ENCODE measurements at places on chromosomes 3 and 15.

GRCh38 chr3:140523600-140523999, 154.3 kb upstream of the TRIM42 start:
- no peak for DNase-seq

DNA sequence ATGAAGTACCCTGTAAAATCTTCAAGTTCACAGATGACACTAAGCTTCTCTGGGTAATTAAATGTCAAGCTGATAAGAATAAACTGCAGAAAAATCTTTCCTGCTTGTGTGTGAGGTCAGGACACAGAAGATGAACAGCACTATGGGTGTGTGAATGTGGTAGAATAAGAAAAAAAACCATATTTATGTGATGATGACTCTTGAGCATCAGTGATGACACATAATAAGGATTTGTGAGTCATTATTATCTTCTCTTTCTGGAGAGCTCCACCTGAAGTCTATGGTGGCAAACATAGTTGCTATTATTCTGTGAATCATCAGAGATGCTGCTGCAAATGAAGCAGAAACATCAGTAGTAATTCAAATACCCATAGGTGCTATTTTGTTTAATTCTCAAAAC, 422.4 kb downstream of the DIPK2A start:
- no peak for DNase-seq

GRCh38 chr3:52149021-52149420, 5.2 kb downstream of the POC1A start:
- DNase-seq: no peak

DNA sequence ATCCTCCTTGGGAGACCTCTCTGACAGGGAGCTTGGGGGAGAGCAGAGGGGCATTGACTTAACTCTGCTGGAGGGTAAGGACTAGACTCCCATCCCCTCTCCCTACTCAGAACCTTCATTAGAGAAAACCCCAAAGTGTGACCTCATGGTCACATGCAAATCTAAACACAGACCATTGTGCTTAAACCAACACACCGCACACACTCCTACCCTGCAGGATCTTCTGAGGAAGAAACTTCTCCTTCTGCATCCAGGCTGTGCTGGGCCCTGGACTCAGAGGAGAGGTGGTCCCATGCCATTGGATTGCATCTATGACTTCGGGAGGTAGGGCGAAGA, 805 bp upstream of the PARP16 start:
- no peak for DNase-seq

DNA sequence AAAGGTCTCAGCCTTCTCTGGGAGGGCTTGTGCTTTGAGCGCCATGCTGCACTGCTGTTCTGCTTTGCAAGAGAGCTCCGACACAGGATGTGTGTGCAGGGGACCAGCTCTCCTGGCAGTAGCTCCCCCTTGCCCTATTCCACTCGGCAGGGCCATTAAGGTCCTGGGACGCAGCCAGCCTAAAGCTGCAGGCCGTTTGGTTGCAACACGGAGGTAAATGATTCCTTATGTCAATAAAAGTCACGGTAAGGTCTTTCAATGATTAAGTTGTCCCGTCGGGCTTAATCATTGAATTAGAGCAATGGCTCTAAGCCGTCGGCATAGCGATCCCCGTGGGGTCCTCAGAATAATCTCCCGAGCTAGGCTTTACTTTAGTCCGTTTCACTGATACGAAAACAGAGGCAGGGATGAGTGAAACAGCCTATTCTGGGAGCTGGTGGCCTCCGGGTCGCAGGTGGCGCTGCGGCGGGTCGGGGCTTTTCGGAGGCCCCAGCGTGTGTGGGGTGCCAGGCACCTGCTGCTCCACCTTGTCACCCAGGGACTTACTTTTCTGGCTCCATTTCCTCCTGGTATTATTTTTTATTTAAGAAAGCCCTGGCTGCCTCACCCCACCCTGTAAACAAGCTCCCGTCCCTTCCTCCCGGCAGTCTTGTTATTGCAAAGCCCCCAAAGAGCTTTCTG, 525.2 kb downstream of the OCA2 start:
- no peak for DNase-seq

GRCh38 chr3:62587579-62588031, 214.3 kb upstream of the FEZF2 start:
- no peak for DNase-seq

GRCh38 chr15:28991236-28992171, 105.7 kb downstream of the APBA2 start:
- DNase-seq: no peak

GRCh38 chr3:137116619-137117018, 158.8 kb downstream of the IL20RB start:
- no peak for DNase-seq

GRCh38 chr3:15309662-15310335, 22.6 kb downstream of the SH3BP5 start:
- DNase-seq: peak; percentile 7

DNA sequence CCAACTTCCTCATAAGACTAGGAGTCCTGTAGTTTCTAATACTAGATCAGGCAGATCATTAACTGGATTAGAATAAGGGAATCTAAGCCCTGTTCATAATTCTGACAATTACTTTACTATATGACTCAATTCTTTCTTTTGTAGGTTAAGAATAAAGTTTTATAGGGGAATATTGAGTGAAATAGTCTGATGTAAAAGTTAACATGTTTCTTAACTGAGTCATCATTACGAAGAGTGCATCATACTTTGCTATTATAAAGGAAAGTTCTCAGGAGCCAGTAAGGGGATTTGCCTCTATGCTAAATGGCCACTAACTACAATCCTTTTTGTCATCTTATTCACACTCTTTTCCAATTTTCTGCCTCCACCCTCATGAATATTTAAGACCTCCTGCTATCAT, 63.1 kb downstream of the POLQ start:
- no peak for DNase-seq

- DNase-seq: no peak
Observed at GRCh38 chr3:112027142-112027541, 7.4 kb upstream of the TMPRSS7 start.

DNA sequence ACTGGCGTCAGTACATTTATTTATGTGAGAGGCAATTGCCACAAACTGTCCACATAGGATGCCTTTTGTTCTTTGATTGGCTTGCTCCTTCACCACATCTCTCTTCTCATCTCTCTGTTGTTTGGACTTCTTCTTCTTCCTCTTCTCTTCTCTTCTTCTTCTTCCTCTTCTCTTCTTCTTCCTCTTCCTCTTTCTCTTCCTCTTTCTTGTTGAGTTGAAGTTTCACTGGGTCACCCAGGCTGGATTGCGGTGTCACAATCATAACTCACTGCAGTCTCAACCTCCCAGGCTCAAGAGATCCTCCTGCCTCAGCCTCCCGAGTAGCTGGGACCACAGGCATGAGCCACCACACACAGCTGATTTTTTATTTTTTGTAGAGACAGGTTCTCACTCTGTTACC, 67.7 kb upstream of the GSK3B start:
- DNase-seq: no peak

DNA sequence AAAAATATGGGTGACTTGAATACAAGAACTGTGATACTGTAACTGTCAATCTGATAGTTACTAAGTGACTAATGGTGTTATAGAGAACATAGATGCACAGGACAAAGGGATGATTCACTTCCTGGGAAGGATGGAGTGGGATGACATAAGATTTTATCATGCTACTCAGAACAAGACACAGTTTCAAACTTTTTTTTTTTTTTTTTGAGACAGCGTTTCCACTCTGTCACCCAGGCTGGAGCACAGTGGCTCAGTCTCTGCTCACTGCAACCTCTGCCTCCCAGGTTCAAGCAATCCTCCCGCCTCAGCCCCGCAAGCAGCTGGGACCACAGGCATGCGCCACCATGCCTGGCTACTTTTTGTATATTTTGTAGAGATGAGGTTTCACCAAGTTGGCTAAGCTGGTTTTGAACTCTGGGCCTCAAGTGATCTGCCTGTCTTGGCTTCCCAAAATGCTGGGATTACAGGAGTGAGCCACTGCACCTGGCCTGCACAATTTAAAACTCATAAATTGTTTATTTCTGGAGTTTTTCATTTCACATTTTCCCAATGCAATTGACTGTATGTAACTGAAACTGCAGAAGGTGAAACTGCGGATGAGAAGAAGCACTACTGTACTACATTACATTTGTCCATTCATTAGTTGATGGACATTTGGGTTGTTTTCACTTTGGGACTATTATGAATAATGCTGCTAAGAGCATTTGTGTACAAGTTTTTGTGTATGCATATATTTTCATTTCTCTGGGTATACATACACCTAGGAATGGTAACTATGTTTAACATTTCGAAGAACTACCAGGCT, 40.6 kb downstream of the ADIPOQ start:
- DNase-seq: no peak

DNA sequence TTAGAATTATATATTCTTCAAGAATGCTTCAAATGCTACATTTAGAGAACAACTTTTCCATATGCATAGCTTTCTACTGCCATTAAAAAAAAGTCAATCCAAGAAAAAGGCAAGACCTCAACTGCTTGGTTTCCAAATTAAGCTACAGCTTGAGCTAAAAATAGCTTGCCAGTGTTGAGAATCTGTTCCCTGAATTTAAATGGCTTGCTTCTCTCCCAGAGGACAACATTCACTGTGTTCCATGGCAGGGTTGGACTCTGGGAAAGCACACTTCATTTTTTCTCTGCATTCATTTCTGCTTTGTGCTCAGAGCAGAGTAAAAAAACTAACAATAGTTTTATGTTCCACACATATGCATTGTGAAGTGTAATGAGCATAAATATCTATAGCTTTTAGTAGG, 50.3 kb upstream of the ACTL6A start:
- no peak for DNase-seq

GRCh38 chr3:29887451-29887850, 606.6 kb downstream of the RBMS3 start:
- DNase-seq: no peak

DNA sequence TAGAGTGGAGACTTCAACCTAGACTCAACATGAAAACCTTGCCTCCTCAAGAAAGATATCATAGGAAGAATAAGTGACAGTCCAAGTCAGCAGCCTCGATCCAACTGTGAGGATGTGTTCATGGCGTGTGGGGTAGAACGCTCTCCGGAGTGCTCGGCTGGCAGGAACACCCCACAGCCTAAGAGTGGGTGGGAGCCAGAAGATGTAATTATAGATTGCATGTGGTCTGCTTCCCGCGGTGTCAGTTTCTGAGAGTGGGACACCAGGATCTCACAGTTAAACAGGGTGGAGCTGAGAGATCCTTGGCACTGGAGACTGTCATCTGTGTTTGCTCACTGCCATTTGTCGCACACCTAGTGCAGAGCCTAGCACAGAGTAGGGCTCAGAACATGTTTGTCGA, 158.0 kb downstream of the CTNNB1 start:
- no peak for DNase-seq

DNA sequence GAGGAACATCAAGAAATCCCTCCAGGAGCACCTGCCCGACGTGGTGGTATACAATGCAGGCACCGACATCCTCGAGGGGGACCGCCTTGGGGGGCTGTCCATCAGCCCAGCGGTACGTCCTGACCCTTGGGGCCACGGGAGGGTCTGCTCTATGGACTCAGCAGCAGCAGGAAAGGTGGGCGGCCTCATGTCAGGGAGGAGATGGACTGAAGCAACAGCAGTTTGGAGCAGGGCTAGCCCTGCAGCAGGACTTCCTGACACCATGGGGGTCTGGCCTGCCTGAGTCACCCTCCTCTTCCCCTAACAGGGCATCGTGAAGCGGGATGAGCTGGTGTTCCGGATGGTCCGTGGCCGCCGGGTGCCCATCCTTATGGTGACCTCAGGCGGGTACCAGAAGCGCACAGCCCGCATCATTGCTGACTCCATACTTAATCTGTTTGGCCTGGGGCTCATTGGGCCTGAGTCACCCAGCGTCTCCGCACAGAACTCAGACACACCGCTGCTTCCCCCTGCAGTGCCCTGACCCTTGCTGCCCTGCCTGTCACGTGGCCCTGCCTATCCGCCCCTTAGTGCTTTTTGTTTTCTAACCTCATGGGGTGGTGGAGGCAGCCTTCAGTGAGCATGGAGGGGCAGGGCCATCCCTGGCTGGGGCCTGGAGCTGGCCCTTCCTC, 24.2 kb downstream of the HDAC11 start:
- no peak for DNase-seq

GRCh38 chr3:141816958-141817357, 53.8 kb downstream of the GRK7 start:
- DNase-seq: no peak

- no peak for DNase-seq
Observed at GRCh38 chr3:52891615-52892081, 5.7 kb downstream of the STIMATE start.

DNA sequence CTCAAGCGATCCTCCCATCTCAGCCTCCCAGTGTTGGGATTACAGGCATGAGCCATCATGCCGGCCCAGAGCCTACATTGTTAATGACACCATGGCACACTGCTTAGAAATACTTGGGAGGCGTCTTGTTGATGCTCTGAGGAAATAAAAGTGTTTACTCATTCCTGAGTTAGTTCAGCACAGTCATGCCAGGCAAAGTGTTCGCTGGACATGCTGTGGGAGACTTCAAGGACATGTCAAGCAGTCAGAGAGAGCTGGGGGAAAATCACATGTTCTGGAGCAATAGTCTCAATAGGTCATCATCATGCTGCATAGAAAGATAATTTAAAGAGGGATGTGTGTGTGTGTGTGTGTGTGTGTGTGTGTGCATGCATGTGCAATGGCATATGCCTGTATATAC, 37.5 kb downstream of the TTC23 start:
- DNase-seq: no peak

GRCh38 chr3:155596615-155597014, 148.3 kb downstream of the PLCH1 start:
- no peak for DNase-seq

DNA sequence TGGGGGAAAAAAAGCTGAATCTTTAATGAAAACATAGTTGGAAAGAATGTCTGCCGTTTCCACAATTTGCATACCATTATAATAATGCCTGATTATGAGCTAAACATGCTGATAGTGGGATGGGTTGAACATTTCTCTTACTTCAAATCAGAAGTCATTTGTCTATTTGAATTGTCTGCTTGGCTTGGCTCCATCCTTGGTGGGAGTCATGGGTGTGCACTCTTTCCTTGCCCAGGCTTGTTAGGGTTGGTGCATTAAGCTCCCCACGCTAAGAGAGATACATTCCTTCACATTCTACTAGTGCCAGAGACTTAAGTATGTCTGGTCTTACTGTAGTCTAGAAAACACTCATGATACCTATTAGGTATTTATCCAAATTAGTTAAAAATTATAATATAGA, 121.4 kb upstream of the RARB start:
- DNase-seq: no peak

DNA sequence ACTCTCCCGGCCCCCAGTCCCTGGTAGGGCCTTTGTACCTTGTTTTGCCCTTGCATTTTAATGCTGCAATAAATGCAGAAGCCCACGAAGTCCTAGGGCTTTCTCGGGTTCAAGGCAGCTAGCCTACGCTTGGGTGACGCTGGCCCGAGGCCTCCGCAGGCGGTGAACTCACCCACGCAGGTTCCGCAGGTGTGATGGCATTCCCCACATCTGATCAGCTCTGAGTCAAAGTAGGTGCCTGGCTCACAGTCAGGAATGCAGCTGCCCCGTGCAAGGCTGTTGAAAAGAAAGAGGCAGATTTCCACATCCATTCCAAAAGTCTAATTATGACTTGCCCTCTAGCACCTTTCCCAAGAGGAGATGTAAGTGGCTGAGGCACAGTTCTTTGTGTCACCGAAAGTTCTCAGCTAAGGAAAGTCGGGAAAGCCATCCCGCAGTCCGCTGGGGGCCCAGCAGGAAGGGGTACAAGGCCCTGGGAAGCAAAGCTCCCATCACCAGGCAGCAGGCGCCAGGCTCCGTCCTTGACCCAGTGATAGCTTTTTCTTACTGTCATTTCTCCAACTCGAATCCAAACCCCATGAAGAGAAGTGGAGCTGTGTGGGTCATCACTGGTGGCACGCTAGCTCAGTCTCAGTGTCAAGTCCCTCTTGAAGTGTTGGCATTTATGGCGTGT, 23.2 kb upstream of the SNRPA1 start:
- no peak for DNase-seq
